ENCODE measurements at places on chromosomes 7 and 10.

DNA sequence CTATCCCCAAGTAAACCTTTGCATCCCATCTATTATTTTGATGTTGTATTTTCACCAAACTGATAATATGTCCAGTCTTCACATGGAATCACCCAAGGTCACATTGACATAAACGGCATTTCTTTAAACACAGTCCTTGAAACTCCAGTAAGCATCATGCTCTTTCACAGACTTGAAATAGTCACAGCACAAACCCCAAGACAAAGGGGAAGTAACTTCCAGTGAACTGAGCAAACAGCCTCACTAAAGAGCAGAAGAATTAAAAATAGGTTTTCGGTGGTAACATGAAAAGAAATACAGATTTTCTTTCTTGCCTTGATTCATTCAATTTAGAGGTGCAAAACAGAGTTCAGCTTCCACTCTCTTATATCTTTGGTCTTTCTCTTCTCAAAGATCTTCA lies 253.7 kb downstream of the SFMBT2 start:
- DNase-seq, result no peak

DNA sequence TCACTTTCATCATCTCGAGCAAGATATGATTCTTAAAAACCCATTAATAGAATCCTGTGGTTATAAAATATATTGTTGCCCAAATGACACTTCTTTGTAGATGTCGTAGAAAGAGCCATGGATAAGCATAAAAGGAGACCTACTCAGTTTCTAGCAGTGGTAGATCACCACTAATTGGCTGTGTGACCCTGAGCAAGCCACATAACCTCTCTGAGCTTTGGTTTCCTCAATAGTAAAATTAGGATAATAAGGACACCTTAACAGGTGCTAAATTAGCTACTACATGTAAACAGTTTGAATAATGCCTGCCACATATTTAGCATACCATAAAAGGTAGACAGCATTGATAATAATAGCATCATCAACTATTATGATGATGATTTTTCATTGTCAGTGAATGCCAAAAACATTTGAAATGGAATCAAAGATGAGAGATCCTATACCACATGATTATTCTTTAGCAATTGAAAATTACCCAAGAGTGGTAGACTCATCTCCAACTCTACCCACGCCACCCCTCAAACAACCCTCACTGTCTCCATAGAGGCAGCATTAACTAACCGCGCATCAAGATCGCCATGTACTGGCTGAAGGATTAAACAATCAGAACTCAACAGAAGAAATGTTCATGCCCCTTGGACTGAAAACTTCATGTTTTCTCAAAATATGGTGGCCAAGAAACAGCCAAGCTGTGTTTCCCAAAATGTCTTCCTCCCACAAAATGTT lies 45.8 kb downstream of the CHST15 start:
- DNase-seq, result peak; percentile 59

DNA sequence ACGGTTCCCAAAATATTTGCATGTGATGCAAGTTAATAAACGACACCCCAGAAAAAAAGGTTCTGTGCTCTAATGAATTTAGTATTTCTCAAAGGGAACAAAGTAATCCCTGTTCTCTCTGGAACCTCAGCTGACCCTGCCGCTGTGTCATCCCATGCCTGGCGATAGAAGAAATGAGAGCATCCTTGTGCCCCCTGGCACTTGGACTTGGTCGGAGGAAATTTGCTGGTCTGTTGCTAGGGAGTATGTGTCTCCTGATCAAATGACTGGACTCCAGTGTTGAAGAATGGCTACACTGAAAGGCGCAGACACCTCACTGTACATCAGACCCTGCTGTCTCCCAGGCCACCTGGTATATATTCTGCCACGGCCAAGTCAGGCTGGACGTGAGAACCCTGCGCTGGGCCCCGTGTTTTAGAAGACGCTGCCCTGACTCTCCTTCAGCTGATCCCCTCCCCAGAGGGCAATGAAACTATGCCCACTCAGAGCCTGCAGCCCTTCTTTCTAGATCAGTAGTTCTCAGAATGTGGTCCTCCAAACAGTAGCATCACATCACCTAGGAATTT lies 67.2 kb downstream of the THNSL1 start:
- peak; percentile 71 for DNase-seq

DNA sequence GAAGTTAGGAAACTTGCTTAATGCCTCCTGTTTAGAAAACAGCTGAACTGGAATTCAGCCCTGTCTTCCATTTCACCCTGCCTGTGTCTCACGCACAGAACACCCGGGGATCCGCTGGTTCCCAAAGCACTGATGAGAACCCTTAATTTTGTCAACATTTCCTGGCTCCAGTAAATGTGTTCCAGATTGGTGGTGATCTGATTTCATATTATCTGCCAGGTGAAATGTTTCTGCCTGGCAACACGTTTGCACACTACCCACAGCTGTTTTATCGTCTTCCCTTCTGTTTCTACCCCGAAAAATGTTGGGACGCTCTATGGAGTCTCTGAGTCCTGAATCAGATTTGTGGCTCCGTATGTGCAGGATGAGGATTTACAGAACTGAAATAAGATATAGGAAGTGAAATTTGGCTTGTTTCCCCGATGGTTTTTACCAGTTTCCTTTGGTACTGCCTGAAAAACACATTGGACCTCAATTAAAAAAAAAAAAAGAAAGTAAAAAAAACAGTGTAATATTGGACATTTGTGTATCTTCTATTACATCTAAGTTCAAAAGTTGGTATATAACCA lies 29.0 kb downstream of the MRC1 start:
- DNase-seq, result peak; percentile 30

DNA sequence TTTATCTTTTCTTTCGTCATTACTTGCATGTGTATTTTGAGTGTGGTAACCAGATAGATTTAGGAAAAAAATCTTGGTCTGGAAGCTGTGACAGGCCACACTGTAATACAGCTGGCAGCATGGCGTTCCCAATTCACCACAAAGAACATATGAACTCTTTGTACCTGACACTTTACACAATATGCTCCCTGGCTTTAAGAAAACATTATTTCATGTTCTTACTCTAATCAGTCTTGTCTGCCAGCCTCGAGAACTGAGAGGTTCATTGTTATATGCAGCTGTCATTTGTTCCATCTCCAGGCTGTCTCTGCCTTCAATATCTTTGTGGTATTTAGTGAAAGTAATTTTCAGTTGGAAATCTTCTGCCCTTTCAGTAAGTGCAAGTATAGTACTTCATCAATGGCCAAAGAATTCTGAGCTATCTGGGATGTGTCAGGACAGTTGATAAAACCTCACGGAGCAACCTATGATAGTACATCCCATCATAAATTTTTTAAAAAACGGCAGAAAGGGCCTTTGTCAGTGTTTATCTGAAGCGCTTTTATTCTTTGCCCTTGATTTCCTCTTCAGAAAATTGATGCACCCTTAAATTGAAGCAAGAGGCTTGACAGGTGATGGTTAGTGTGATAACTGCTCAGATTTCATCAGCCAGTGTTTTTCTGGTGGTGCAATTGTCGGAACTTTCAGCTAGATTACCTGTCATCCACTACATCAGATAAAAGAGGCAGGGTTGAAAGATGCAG lies 146.3 kb upstream of the SP8 start:
- DNase-seq, result no peak

GRCh38 chr10:133258818-133259601 lies 17.7 kb downstream of the ADAM8 start:
- DNase-seq, result peak; percentile 72

DNA sequence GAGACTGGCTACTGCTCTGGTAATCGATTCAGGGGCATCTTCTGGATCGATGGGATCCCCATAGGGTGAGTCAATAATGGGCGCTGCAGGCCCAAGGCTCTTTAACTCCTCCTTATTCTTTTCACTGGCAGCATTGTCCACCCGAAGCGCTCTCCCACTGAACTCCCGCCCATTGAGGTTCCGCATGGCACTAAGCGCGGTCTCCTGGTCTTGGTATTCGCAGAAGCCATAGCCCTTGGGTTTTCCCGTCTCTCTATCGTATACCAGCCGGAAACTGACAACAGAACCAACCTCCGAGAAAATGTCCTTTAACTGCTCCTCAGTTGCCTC lies 285 bp downstream of the CSTF2T start:
- no peak for DNase-seq

DNA sequence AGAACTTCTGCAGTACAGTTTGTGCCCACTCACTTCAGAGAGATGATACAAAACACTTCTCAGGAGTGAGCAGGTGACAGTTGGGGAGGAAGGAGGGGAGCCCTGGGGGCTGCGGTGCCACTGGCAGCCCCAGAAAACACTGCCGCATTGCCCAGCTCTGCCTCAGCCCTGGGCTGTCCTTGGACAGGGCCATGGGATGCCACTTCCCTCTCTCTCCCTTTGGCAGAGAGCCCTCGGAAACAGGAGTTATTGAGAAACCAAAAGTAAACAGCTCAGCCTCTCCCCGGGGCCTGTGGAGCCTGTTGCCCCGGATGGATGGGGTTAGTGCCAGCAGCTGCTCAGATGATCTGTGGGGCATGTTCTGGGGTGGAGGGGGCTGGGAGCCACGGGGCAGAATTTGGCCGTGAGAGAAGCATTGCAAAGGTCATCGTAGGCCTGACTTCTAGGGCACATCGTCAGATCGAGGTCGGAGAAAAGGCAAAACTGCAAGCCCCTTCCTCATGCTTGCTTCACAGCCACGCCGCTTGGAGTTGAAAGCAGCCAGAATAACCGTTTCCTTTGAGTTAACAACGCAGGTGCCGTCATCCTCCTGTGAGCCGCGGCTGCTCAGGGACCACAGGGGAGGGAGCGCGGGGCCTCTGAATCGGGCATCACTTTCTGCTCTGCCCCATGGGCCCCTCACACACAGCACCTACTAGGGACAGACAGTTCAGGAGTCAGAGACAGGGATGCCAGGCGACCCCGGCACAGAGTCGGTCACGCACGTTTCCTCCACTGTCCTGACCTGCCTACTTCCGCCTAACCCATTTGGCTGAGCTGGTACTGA lies 256.4 kb downstream of the CAMK1D start:
- DNase-seq, result peak; percentile 82

DNA sequence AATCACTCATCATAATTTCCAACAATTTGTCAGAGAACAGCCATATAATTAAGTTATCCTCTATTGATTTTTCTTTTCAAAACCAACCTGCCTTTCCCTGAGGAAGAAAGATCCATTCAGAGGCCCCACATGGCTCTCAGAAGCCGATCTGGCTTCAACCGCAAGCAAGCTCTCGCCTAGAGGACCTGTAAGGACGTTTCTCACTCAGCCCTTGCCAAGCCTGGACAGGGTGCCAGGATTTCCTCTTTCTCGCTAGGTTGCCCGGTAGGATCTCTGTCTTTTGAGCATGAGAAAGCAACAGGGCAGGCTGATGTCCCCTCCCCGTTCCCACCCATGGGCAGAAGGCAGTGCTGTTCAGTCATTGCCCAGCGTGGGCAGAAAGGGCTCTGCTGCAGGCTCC lies 13.0 kb downstream of the AIFM2 start:
- DNase-seq, result no peak

DNA sequence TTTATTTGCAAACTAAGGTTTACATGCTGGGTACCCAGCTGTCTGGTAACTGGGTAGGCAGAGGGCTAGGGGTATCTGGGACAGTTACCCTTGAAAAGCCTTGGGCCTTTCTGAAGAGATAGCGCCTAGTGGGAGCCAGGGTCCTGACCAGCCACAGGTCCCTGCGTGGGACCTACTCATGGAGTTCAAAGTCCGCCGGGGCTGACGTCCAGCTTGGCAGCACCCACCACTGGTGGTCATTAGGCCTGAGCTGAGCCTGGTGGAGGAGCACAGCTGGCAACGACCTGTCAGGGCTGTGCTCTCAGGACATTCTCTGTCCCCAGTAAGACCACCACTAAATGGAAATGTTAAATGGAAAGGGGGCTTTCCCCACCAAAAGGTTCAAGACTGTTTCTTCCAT lies 20.0 kb downstream of the GUSB start:
- DNase-seq, result no peak

- DNase-seq, result no peak
Observed at GRCh38 chr10:120586471-120586872, 129.4 kb downstream of the PLPP4 start.

Data from Ammon's horn (tissue), 1 donor.